Stimulated activated CD4-positive, alpha-beta T cell treated with anti-CD3 and anti-CD28 coated beads, TNF-alpha, amount 100 ng/mL, for 1 hour (primary cell): ENCODE measurements at places on chromosomes 4 and X.

DNA sequence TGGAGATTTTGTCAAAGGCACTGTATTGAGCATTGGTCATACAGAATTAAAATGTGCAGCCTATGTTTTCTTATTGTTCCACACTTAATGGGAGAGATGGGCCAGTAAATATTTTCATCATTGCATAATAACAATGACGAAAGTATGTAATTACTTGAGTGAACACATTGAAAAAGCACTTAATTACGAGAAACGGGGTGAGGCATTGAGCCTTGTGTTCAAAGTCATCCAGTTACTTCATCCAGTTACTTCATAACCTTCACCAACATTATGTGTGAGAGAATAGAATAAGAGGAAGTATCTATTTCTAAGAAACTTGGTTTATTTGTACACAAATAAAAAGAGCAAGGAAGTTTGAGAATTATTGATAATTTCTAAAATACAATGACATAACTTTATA, 1427.0 kb downstream of the ADGRL3 start:
- no peak for DNase-seq

DNA sequence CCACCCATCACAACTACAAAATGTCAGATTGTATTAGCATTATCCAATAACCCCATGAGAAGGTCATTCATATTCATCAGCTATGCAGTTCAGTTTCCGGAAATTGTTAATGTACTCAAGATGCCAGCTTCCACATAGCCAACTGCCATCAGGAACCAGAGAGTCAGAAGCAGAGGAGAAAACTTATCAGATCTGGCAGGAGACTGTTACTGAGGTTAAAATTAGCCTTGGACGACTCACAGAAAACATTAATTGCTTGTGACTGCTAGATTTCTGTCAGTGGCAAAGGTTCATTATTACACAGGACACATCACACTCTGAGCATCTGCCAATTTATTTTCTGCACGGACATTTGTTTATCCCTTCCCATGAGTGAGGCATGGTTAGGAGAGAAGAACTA, 352.8 kb downstream of the DHRSX start:
- no peak for DNase-seq

GRCh38 chr4:87716371-87717265, 66.5 kb downstream of the DMP1 start:
- DNase-seq: no peak

DNA sequence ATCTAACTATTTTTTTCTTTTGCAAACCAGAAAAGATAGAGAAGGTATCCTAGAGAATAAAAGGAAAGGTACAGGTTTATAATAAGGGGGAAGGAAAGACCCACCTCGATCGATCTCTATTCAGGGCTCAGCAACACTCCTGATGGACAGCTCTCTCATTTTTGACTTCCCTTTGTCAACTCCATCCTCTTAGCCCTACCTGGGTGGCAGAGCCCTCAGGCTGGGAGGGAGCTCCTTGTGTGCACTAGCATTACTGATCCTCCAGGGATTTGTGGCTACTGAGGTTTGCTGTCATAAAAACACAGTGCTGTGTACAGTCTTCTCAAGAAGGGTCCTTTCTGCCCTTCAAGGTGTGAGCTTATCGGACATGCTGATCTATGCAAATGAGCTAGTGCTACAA, 111.0 kb downstream of the MID1 start:
- DNase-seq: no peak

DNA sequence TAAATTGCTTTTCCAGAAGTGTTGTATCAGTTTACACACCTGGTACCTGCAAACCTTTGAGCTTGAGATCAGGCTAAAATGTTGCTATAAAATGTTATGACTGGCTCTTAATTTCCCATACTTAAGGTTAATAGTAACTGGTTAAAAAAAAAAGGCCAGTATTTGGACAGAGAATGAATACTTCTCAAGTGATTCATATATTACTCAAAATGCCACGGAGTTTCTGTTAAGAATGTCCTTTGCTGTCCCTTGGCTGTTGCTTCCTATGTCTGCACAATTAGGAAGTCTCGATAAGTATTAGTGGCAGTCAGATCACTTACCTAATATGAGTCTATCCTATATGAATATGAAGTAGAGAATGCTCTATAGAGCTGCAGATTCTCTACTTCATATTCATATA, 232.2 kb upstream of the IGFBP7 start:
- no peak for DNase-seq

- no peak for DNase-seq
These were observed 1258.4 kb downstream of the FAM133A start for GRCh38 chrX:94932278-94932965.

- no peak for DNase-seq
These were observed 180.5 kb downstream of the EFHC2 start for GRCh38 chrX:44162964-44163475.

DNA sequence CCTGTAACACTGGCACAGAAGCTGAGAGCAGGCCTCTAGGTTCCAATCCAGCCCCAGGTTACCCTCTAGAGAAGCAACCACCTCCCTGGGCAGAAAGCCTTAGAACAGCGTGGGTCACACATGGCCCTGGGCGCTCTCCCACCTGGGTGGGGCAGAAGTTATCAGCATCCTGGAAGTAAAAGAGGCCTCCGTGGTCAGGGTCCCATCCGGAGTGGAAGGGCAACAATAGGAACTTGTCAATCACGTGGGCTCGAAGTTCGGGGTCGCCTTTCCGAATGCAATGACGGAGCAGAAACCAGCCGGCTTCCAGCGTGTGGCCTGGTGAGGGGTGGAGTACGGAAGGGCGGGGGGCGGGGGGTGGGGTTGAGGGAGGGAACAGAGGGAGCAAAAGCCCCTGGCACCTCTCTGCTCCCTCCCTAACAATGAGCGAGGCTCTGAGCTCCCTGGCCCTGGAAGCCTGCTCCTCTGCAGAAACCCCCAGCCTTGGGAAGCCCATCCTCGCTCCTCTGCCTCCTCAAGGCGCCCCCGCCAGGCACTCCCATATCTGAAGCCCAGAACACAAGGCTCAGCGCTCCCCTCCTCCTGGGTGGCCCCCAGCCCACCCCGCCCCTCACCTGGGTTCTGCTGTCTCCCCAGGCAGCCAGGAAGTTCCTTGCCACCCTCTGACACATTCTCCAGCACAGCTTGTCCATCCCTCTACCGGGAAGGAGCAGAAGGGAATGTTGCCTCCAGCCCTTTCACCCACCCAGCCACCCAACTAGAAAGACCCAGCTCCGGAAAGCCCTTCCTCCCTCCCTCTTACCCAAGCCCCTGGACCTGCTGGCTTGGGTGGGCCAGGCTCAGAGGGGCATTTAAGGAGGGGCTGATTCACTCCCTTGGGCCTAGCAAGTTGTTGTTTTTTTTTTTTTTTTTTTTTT, 2.8 kb downstream of the RENBP start:
- no peak for DNase-seq

DNA sequence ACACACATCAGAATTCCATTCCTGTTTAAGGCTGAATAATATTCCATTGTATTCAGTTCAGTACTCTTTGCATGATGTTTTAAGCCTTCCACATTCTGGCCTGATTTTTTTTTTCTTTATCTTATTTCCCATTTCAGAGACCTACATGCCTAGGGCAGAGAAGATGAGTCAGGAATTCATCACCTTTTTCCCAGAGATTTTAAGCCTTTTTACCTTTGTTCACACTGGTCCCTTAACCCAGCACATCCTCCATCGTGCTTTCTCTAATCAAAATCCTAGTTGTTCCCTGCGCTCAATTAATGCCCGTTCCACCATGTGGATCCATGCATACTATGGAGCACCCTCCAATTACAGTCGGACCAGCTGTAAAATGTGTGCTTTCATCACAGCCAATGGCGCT, 245.1 kb downstream of the DHX15 start:
- DNase-seq: no peak

GRCh38 chrX:889966-890651, 259.5 kb downstream of the SHOX start:
- no peak for DNase-seq

- no peak for DNase-seq
These were observed 84.9 kb upstream of the TBL1X start for GRCh38 chrX:9379697-9380551.

- DNase-seq: no peak
These were observed 21.9 kb downstream of the ARMCX6 start for GRCh38 chrX:101595739-101596419.

- no peak for DNase-seq
These were observed 496.6 kb downstream of the STIM2 start for GRCh38 chr4:27357283-27357682.

DNA sequence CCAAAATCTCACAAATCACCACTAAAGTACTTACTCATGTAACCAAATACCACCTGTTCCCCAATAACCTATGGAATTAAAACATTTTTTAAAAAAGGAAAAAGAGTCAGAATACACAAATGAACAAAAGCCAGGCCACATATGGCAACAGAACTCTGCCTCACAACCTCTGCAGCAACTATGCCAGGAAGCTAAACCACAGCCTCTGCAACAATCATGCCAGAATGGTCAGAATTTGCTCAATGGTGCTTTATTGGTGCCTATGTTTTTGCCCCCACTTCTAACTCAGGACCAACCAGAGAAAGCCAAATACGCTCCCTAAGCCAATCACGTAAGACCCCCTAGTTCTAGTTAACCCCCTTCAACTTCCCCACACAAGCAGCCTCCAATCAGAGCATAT, 69.6 kb downstream of the HOPX start:
- DNase-seq: no peak

- DNase-seq: no peak
These were observed 7.8 kb downstream of the RXFP1 start for GRCh38 chr4:158529505-158529904.

- DNase-seq: no peak
These were observed 25.1 kb downstream of the EPHA5 start for GRCh38 chr4:65645185-65645584.

DNA sequence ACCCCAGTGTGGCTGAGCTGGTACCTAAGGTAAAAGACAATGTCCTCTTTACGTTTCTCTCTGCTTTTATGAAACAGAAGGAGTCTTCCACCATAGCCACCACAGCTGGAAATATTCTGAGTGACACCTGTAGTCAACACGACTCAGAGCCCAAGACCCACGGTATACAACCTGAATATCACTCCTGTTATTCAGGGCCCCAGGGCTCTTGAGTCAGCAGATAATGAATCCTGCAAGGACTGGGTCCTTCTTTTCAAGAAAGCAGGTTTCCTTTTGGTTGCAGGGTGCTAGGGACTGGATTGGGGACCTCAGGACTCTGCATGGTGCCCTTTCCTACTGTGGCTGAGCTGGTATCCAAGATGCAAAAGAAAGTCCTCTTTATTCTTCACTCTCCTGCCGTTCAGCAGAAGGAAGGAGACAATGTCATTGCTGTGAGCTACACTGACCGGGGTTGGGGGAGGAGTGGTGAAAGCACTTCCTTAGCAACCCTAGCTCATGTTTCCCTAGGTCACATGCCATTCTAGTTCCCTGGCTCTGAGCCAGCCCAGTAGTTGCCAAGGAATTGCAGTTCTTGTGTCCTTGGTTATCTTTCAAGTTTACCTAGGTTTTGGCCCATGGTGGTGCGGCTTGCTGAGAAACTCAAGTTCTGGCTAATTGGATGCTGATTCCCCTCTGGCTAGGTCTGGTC, 23.7 kb upstream of the UNC5C start:
- DNase-seq: no peak

- DNase-seq: no peak
These were observed 598.1 kb downstream of the MID1IP1 start for GRCh38 chrX:39399387-39399786.

GRCh38 chr4:76282941-76283689, 23.4 kb upstream of the STBD1 start:
- DNase-seq: no peak

DNA sequence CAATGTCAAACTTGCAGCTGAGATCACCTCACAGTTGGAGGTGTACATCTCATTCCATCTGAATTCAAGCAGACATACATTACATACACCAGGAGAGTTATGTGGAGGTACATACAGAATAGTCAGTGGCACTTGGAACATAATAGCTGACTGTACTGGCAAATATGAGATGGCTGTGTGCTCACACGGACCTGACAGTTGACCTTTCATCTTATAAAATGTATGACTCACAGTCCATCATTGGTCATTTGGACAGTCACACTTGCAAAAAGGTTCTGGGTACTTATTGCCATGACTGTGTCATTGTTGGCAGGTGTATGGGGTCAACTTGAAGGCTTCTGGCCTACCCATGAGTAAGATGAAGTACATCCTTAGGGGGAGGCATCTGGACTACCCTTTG, 88.6 kb upstream of the WDR1 start:
- no peak for DNase-seq

- no peak for DNase-seq
These were observed 209.1 kb upstream of the FAM47A start for GRCh38 chrX:34341258-34341657.

DNA sequence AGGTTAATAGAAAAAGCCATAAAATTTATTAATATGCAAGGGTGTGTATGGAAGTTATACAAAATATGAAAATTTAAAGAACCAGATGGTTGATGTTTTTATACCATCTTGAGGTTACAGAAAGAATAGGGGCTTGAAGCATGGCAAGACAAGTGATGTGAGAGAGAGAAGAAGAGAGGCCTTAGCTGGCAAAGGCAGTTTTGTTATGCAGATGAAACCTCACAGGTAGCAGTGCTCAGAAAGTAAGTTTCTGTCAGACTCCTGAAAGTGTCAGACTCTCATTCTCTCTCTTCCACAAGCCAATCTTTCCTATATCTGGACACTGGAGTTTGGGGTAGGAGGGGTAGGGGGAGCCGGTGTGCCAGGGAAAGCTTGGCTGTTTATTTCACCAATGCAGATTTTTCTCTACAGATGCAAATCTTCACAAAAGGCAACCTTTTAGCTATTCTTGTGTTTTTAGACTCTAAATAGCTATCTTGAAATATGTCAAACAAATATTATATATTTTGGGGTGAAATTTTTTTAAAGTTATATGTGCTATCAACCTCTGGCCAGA, 124.5 kb downstream of the CFAP299 start:
- no peak for DNase-seq

- DNase-seq: no peak
These were observed 648.3 kb downstream of the SPRY1 start for GRCh38 chr4:124044867-124045266.
